ENCODE measurements at places on chromosomes 1 and 21. TPM values are rescaled to one million over a fixed set of nuclear protein-coding genes. Genes with fewer than 3 reads are reported as not detected.

The UBE2U gene
- not detected for total RNA-seq

The TMEM200B gene
- total RNA-seq: 1.7 TPM

The CELA2B gene
- not detected for total RNA-seq

The CYP4Z1 gene
- total RNA-seq: not detected

The SPRR1B gene
- total RNA-seq: not detected

- H3K27me3 ChIP-seq: no peaks in the 10 kb centered on the region
- H3K4me1 ChIP-seq: no peaks in the 10 kb centered on the region
- DNase-seq: no peak
- no peak overlapping the region for H3K4me3 ChIP-seq
- H3K36me3 ChIP-seq: no peaks in the 10 kb centered on the region
These were observed 178.7 kb downstream of the VAV3 start for GRCh38 chr1:107786203-107786845.

- H3K27me3 ChIP-seq: no peaks in the 10 kb centered on the region
- DNase-seq: no peak
- H3K4me1 ChIP-seq: peaks cover 32% of the 10 kb centered on the region
- H3K4me3 ChIP-seq: no peak overlapping the region
- no peaks in the 10 kb centered on the region for H3K36me3 ChIP-seq
- no peak overlapping the region for H3K27ac ChIP-seq
These were observed 40.4 kb downstream of the GATAD2B start for GRCh38 chr1:153882296-153882912.

DNA sequence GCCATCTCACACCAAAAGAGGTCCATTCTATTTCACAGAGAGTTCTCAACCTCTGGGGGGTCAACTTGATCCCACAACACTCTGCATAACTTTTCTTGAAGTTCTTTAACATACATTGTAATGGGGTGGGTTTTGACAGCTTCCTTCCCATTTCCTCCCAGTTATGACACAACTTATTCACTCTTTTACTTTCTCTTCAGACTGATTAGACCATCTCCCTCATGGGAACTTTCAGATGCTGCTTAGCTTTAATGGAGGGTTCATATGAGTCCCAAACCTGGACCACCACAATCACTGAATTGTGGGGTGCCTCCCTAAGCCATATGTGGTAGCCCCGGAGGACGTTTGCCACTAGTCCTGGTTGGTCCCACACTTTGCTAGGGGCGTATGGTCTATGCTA, 28.3 kb upstream of the KCNJ15 start:
- H3K4me1 ChIP-seq: no peaks in the 10 kb centered on the region
- no peak for DNase-seq
- H3K27me3 ChIP-seq: no peaks in the 10 kb centered on the region
- no peak overlapping the region for H3K4me3 ChIP-seq
- no peak overlapping the region for H3K27ac ChIP-seq
- H3K36me3 ChIP-seq: no peaks in the 10 kb centered on the region

DNA sequence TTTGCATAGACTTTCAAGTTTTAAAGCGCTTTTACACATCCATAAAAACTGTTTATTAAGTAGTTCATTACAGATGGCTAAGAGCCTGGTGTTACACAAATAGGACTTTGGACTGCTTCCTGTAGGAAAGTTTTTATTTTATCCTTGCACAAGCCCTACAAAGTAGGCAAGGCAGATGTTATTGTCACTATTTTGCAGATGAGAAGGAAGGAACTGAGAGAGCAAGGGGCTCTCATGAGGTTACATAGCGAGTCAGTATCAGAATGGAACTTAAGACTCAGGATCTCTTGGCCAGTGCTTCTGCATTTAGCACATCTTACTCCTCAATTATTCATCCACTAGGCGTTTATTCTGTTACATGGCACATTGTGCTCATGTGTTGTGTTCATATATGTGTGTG, 2.6 kb upstream of the MAPKAPK2 start:
- H3K4me3 ChIP-seq: no peak overlapping the region
- no peaks in the 10 kb centered on the region for H3K36me3 ChIP-seq
- no peak overlapping the region for H3K27ac ChIP-seq

GRCh38 chr1:56396581-56396980, 182.8 kb downstream of the PLPP3 start:
- no peak overlapping the region for H3K4me3 ChIP-seq
- DNase-seq: no peak
- no peaks in the 10 kb centered on the region for H3K36me3 ChIP-seq
- peak overlapping the region; percentile 57 for H3K27ac ChIP-seq
- no peaks in the 10 kb centered on the region for H3K27me3 ChIP-seq

DNA sequence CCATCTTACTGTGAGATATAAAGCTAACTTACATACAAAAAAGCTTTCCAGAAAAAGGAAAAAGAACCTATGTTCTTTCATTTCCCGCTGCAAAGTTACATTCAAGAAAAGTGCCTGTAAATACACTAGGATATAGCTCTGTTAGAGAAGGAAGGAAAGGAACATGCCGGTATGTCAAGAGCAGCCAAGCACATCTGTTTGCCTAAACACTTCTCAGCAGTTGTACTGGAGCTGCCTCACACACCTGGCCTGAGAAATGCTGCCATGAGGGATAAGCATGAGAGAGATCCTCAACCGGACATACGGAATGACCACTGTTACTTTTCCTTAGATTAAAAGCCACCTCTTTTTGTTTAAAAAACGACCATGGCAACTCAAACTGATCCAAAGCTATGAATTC, 189.7 kb downstream of the RERE start:
- no peak overlapping the region for H3K4me3 ChIP-seq
- DNase-seq: no peak
- H3K27ac ChIP-seq: no peak overlapping the region
- H3K4me1 ChIP-seq: no peaks in the 10 kb centered on the region
- no peaks in the 10 kb centered on the region for H3K36me3 ChIP-seq
- no peaks in the 10 kb centered on the region for H3K27me3 ChIP-seq

DNA sequence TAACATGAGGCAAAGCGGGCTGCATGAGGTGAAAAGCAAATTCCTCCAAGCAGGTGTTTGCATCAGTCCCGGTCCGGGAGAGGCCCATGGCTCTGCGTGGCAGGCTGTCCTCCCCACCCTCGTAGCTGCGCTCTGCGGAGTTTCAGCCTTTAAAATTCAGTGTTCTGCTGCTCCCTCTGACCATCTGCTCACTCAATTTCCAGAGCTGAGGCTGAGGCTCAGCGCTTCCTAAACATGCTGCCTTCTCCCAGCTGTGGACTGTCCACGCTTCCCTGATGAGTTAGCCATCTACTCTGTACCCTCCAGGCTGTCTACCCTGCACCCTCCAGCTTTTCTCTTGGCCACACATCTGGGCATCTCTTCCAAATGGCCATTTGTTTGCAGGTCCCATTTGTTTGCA, 87.7 kb downstream of the KCNJ6 start:
- no peak overlapping the region for H3K4me3 ChIP-seq
- no peaks in the 10 kb centered on the region for H3K36me3 ChIP-seq
- no peak overlapping the region for H3K27ac ChIP-seq
- DNase-seq: no peak
- H3K4me1 ChIP-seq: no peaks in the 10 kb centered on the region
- no peaks in the 10 kb centered on the region for H3K27me3 ChIP-seq

GRCh38 chr1:12600335-12600734, 17.7 kb downstream of the DHRS3 start:
- peak overlapping the region; percentile 68 for H3K27ac ChIP-seq
- no peaks in the 10 kb centered on the region for H3K4me1 ChIP-seq
- H3K4me3 ChIP-seq: no peak overlapping the region
- no peaks in the 10 kb centered on the region for H3K36me3 ChIP-seq
- no peaks in the 10 kb centered on the region for H3K27me3 ChIP-seq

DNA sequence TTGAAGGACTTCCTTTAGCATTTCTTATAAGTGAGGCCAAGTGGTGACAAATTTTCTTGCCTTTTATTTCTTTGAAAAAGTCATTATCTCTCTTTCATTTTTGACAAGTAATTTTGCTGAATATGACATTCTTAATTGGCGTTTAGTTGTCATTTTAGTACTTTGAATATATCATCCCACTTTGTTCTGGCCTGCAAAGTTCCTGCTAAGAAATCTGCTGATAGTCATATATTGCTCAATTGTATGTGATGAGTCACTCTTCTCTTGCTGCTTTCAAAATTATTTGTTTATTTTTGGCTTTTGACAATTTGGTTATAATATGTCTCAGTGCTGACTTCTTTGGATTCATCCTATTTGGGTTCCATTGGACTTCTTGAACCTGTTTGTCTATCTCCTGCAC, 312.6 kb downstream of the DUSP10 start:
- no peak overlapping the region for H3K27ac ChIP-seq
- no peak for DNase-seq
- H3K4me3 ChIP-seq: no peak overlapping the region

DNA sequence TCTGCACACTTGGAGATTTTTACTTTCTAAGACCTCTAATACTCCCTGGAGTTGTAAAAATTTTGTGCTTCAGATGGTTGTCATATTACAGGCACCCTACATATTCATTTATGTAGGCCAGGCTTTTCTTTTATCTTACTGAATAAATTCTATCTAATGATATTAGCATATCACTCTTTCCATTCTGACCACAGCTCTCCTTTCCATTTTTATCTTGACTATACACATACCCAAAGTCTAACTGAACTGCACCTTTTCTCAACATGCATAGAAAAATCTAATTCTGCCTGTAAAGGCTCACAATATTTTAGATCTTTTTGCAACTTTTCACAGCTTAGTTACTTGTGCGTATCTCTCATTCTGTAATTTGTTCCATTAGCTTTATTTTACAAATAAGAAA, 52.7 kb upstream of the TSHB start:
- H3K36me3 ChIP-seq: no peaks in the 10 kb centered on the region
- no peak overlapping the region for H3K27ac ChIP-seq
- H3K27me3 ChIP-seq: no peaks in the 10 kb centered on the region
- DNase-seq: no peak
- no peaks in the 10 kb centered on the region for H3K4me1 ChIP-seq
- no peak overlapping the region for H3K4me3 ChIP-seq

DNA sequence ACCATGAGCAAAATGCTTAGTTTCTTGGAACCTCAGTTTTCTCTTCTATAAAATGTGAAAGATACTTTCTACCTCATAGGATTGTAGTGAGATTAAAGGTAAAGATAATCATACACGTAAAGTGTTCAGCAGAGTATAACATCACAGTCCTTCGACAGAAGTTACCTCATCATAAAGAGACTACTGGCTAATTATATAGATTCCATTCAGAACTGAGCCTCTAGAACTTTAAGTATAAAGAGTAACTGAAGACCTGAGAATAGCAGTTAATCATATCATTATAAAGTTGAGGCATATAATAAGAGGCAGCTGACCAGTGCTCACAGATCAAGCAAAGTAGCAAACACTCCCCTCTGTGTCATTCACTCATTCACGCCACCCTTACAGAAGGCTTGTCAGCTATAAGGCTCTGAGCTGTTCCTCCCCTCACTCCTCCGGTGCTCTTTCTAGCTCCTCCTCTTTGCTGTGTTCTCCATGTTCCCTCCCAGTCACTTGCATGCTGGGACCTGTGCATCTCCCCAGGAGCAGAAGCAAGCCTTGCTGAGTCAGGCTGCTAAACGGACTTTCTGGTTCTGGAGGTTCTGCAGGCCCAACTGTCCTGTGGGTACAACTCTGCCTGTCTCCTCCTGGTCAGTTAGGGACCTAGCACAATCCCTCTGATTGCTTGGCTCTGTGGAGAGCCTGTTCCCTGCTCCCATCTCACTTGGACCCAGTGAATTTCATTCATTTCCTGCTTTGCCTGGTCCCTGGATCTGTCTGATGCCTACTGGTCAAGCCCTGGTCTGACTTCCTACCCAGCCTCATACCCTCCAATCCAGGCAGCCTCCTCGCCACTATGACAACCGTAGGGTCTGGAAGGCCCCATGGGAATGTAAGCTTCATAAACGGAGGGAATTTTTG, 28.3 kb upstream of the LY9 start:
- no peaks in the 10 kb centered on the region for H3K27me3 ChIP-seq
- H3K36me3 ChIP-seq: no peaks in the 10 kb centered on the region
- H3K4me1 ChIP-seq: no peaks in the 10 kb centered on the region
- no peak for DNase-seq
